ENCODE measurements at places on chromosomes 4 and X.
A peak's percentile ranks its signal among the peaks of the same experiment; 100 is the strongest.

- DNase-seq = no peak
These were observed 38.6 kb downstream of the EVC start for GRCh38 chr4:5749568-5749967.

GRCh38 chr4:138341739-138342415 lies 99.7 kb upstream of the SLC7A11 start:
- DNase-seq = no peak

GRCh38 chr4:150683775-150684350 lies 101.9 kb downstream of the MAB21L2 start:
- DNase-seq = no peak

- DNase-seq = no peak
These were observed 43.8 kb downstream of the WWC2 start for GRCh38 chr4:183142571-183143550.

DNA sequence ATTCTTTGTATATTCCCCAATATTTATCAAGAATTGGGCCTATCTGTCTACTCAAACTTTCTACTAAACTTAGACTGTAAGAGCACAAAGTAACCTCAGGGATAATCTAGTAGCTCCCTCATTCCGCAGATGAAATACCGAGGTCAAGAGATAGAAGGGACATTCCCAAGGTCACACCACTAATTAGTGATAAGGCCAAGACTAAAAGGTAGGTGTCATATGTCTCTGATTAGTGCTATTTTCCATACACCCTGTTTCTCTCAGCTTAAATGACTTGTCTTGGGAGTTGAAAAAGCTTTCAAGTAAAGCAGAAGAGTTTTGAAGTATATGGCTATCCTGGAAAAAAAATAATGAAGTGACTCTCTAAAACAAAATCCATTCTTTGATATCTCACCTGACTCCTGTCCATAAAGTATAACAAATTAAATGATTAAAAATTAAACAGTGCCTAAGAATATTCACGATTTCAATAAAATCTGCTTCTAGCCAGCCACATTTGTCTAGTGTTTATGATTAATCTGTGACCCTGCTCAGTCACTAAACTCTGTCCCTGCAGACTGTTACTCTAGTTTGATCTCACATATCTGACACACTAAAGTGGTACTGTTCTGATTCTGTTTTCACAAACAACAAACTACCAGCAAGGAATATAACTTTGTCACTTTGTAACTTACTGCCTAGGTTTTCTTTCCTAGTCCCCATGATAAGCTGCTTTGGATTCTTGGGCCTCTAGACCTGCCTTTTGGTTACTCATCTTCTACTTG lies 10.3 kb downstream of the GPR174 start:
- no peak for DNase-seq

DNA sequence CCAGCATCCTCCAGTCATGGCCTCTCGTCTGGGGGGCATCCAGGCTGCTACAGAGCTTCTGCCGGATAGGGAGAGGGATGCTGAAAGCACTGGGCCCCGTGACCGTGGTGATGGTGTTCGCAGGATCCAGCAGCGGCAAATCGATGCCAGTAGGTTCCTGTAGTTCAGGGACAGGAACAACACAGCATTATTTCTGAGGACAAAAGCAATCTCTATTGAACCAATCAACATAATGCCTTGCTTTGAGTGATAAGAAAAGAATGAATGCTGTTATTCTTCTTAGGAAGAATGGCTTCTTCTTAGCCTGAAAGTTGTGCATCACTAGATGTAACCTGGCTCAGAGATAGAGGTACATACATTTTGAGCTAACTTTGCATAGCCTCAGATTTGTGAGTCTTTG lies 378.6 kb downstream of the UNC5C start:
- DNase-seq = no peak

GRCh38 chrX:105664243-105664642 lies 158.1 kb upstream of the NRK start:
- no peak for DNase-seq

- no peak for DNase-seq
These were observed 676.7 kb downstream of the GALNTL6 start for GRCh38 chr4:172489861-172490260.

DNA sequence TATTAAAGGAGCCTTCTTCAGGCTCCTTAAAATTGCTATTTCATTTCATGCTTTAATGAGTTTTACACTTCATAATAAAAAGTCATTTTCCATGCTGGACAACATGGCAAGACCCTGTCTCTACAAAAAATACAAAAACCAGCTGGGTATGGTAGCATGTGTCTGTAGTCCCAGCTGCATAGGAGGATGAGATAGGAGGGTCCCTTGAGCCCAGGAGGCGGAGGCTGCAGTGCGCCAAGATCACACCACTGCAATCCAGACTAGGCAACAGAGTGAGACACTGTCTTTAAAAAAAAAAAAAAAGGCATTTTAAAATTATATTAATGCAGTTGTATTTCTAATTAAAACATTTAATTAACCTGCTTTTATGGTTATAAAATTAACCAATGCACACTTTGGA lies 49.2 kb downstream of the PDS5A start:
- no peak for DNase-seq

DNA sequence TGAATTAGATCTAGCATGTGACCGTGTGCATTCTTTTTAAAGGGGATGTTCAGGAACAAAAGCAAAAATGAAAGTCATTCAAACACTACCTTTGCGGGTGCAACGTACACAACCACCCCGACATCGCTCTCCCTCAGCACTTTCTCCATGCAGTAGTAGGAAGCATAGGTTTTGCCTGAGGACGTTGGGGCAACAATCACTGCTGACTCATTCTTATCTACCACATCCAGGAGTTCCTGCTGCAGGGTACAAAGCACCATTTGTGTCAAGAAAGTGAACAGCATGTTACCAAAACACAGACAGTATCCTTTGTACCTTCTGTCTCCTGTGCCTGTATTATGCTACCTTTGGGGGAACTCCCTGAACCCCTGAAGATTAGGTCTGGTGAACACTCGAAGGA lies 58.6 kb downstream of the DDX60L start:
- no peak for DNase-seq

DNA sequence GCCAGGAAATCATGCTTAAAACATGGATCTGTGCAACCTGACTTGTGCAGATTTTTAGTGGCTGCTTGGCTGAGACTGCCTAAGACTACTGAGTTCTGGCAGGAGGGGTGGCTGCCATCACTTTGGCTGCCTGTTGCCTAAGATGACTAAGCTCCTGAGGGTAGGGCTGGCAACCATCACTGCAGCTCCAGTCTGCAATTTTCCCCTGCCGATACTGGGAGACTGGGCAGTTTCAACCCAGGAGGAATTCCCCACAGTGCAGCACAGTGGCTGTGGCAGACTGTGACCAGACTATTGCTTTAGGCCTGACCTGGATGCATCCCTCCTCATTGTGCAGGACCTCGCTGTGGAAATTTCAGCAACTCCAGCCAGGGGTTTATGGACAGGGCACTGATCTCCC lies 544.9 kb downstream of the ANKRD50 start:
- DNase-seq = no peak

DNA sequence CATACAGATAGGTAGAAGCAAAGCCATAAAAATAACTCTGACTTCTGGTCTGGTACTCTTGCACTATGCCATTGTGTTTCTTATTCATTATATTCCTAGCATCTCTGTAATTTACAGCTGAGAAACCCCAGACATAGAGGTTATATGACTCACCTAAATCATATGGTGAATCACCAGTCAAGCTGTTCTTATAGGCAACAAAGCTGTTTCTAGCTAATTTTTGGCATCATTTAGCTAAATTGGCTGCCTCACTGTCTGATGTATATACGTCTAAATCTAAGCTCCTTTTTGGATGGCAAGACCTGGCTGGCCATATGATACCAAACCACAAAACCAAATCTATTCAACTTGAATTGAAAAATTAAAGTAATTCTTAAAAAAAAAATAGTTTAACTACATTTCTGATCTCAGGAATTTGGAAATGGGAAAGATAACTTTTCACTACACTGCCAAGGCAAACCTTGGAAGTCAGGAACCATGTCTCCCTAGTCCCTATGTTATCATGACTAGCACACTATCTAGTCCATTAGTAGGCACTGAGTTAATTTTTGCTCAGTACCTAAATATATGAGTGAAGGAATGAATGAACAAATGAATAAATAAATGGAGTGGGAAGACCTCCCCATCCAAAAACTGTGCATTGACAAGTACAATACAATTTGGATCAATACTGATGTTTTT lies 41.3 kb upstream of the STAG2 start:
- DNase-seq = no peak

- DNase-seq = no peak
These were observed 164.1 kb upstream of the CTSO start for GRCh38 chr4:156117743-156118142.

DNA sequence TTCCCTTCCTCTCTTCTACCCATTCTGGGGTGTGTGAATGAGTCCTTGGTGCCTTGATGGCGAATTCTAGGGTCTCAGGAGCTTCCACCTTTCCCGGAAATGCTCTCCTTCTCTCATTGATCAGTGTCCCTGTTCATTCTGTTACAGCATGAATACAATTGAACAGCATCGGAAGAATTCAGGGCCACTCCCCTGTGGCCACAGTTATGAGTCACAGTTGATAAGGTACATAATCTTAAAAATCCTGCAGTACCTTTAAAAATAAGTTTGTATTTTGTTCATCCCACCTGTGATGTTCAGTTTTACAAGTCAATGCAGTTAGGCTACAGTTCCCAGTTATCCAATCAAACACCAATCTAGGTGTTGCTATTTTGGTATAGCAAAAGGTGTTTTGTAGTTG lies 47.3 kb upstream of the FAM9A start:
- DNase-seq = no peak

DNA sequence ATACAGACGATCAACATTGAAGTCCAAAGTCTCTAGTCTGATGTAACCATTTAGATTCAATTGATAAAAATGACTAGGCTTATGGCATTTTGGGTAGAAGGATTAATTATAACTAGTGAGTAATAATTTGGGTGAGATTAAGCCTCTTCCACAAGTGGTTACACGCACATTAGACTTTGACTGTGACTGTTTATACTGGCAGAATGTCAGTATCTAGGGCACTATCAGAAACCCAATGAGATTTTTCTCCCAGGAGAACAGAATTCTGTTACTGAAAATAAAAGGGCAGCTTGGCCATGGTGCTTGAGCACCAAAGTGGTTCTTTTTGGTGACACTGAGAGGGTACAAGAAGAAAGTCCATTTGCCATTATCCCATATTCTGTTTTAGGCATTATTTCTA lies 3.3 kb downstream of the PLS3 start:
- DNase-seq = no peak

DNA sequence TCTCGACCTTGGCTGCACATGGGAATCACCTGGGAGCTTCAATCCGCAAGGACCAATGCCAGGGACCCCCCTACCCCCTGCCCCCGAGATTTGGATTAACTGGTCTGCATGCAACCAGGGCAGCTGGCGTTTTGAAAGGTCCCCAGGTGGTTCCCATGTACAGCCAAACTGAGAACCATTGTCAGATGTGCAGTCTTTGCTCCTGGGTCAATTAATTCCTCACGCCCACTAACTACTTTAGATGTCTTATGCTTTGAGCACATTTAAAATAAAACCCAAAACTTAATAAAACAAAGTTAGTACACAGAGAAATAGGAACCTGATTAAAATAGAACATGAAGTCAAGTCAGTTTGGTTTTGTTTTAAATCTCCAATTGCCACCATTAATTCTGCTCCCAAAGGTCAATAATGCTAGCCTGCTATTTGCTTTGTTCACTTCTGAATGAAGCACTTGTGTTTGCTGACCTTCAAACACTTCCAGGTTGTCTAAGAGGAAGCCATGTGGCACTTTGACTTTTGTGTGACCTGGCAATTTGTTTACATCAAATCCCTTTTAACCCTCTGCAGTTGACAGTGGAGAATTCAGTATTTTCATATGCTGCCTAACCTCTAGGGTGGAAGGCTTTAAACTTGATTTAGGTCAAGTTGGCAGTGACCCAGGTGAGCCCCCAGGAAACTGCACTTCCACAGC lies 27.2 kb upstream of the TMSB4X start:
- no peak for DNase-seq

DNA sequence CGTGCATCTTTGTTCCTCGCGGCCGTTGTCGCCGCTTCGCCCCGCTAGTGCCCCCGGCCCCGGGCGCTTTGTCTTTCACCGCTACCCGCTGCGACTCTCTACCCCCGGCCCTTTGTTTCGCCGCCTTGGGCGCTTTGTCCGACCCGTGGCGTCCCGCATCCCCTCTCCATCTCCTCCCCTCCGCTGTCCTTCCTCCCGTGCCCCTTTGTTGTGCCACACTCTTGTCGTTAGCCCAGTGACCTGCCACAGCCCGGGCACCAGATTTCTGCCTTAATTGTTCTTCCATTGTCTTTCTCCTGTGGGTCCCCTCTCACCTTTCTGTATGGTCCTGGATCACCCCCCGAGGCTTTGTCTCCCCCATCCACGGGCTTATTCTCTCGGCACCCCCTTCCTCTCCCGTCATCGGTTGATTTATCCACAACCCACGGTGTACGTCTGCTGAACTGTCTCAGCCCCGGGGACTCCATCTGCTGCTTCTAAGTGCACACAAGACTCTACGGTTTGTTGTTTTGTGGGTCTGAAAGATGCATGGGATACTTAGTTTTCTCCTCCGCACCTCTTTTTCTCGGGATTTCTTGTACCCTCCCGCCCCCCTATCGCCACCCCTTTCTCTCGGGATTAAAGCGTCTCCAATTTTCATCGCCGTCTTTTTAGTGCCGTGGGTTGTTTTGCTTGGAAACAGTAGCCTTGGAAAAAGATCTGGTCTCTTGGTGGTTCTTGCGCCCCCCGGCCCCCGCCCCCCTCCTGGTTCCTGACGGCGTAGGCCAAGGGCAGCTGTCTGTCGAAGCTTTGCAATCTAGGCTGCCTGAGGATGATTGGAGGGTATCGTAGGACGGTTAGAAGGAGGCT lies 783 bp downstream of the RBPJ start:
- DNase-seq = peak; percentile 33

GRCh38 chr4:112564706-112565270 lies 48.8 kb upstream of the NEUROG2 start:
- no peak for DNase-seq

GRCh38 chr4:65193985-65194384 lies 476.3 kb downstream of the EPHA5 start:
- no peak for DNase-seq

GRCh38 chrX:39158801-39159657 lies 357.8 kb downstream of the MID1IP1 start:
- peak; percentile 2 for DNase-seq

DNA sequence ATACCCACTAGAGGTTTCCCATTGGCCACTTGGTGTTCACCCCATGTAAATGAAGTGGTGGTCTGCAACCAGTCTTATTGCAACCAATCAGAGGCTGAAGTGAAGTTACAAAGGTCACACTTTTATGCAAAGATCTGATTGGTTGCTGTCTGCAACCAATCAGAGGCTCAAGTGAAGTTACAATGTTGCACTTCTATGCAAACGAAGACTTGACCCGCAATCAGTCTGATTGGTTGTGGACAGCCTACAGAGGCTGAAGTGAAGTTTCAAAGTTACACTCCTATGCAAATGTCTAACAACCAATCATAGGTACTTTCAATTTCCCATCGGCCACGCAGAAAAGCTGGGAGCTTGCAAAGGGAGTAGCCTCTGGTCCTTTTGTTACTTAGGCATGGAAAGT lies 22.3 kb upstream of the XPNPEP2 start:
- DNase-seq = no peak

- no peak for DNase-seq
These were observed 54.6 kb upstream of the HHIP start for GRCh38 chr4:144591401-144591800.

- DNase-seq = no peak
These were observed 192.4 kb upstream of the AR start for GRCh38 chrX:67351411-67351810.

Measured in CD4-positive, alpha-beta T cell treated with Interleukin-10 for 1 hour (primary cell).